ENCODE measurements at places on chromosomes 2 and 18.
A peak's percentile ranks its signal among the peaks of the same experiment; 100 is the strongest.

GRCh38 chr2:32622570-32623310 lies 5.1 kb upstream of the TTC27 start:
- DNase-seq = no peak

DNA sequence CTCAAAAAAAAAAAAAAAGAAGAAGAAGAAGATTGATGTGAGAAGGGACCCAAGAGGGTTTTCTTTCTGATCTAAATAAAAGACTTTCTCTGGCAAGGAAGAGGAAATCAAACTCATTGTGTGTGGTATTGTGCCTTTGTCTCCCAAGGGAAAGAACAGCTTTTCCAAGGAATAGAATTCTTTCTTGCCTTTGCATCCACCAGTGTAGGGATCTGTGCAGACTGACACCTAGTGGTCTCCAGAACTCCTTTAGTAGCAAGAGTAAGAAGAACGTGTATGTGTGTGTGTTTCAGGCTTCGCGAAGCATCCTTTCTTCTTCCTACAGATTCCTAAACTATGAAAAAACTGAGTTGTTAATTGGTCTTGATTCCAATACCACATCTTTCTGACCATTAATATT lies 33.5 kb upstream of the CRIM1 start:
- DNase-seq = no peak

DNA sequence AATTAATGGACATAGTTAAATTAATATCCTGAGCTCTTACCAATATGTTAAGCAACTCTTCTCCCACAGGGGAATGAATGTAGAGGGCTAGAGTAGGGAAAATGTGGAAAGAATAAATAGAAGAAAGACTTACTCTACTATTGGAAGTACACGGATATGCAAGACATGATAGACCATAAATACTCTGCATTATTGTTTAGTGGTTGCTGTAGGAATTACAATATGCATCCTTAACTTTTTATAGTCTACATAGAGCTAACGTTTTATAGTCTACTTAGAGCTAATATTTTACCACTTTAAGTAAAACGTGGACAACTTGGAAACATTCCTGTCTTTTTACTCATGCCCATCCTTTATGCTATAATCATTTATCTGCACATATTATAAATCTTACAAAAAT lies 163.8 kb upstream of the GALNT5 start:
- no peak for DNase-seq

DNA sequence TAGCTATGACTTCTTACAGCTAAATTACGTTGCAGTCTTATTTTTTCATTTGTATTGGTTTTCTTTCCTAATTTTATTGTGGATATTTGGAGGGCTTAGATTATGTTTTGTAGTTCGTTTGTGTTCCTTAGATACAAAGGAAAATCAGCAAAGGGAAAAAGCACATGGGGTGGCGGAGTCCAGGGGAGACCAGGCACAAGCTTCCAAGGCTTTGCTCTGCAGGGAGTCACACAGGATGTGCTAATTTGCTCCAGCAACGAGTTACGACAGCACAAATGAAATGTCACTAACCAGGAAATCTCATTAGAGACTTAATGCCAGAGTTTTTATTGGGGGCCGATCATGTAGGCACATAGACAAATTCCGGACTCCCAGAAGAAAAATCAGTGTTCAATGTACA lies 60.5 kb upstream of the CABYR start:
- no peak for DNase-seq

DNA sequence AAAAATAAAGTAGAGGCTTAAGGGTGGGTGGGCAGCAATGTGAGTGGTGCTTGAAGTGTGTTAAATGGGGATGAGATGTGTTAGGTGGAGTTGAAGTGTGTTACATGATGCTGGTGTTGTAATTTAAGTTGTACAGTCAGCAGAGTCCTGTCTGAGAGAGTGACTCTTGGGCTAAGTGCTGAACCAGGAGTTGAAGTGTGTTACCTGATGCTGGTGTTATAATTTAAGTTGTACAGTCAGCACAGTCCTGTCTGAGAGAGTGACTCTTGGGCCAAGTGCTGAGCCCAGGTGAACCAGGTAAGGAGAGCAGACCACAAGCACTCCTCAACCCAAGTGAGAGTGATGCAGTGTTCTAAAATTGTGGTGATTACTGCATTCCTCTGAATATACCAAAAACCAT lies 40.6 kb downstream of the LCLAT1 start:
- no peak for DNase-seq

GRCh38 chr18:39741755-39742466 lies 2176.3 kb upstream of the CELF4 start:
- DNase-seq = no peak

DNA sequence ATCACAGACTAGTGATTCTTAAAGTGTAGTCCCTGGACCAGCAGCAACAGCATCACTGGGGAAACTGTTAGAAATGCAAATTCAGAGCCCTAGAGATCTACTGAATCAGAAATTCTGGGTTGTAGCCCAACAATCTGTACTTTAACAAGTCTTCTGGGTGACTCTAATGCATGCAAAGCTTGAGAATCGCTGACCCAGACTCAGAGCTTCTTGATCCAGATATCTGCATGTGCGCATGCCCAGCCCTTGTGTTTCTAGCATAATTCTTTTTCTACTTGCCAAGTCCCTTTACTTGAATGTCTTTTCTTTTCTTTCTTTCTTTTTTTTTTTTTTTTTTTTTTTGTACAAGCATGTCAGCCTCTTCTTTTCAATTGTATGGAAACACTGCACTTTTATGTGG lies 60.4 kb downstream of the FIGN start:
- DNase-seq = no peak

- no peak for DNase-seq
These were observed 90.1 kb upstream of the KLF7 start for GRCh38 chr2:207255565-207256470.

DNA sequence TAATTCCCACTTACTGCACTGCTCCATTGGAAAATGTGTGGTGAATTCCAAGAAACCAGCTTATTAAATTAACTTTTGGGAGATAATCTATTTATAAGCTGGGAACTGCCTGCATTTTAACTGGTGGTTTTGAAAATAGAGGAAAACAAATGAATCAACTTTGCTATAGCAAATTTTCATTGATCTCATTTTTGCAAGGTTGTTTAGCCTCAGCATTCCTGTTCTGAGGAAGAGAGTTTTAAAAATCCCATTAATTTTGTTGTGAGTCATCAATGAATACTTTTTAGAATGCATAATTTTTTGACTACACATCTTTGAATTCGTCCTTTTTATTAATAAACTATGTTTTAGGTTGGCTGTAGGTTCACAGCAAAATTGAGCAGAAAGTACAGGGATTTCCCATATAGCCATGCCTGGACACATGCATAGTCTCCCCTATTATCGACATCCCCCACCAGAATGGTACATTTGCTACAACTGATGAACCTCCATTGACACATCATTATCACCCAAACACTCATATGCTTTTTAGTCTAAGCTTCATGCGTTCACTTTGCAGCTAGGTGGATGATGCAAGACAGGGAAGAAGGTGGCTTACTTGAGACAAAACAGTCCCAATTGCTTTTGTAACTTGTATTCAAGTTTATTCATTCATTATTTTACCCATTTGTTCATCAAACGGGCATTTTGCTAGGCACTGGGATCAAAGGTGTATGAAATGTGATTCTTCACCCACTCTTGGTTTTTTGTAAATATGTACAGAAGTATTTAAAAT lies 106.9 kb downstream of the ZNF521 start:
- no peak for DNase-seq

- no peak for DNase-seq
These were observed 187.5 kb upstream of the CYRIA start for GRCh38 chr2:16853088-16853487.

- DNase-seq = no peak
These were observed 718 bp upstream of the TNP1 start for GRCh38 chr2:216860426-216861137.

GRCh38 chr2:218002845-218003180 lies at the start of gene TNS1:
TSS of gene TNS1 (minus strand) at chr2:218002995. CDS start at chr2:218002872, 123 bp downstream.
- DNase-seq = no peak

DNA sequence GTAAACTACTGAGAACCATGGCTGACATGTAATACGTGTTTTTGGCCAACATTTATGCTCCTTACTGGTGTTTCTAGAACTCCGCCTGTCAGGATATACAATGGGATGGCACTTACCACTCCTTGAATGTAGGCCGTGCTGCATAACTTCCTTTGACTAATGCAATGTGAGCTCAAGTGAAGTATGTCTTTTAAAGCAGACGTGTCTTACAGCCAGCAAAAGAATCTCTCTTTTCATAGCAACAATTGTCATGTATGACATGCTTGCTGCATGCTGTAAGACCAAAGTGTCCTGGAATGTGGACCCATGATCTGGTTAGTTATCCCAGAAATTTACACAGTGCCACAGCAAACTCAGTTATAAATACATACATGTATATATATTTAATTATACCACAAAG lies 1202.7 kb upstream of the PIK3C3 start:
- DNase-seq = no peak

GRCh38 chr2:84643991-84644390 lies 127.7 kb downstream of the DNAH6 start:
- DNase-seq = no peak

GRCh38 chr2:166516712-166517303 lies 22.8 kb upstream of the SCN7A start:
- DNase-seq = no peak

DNA sequence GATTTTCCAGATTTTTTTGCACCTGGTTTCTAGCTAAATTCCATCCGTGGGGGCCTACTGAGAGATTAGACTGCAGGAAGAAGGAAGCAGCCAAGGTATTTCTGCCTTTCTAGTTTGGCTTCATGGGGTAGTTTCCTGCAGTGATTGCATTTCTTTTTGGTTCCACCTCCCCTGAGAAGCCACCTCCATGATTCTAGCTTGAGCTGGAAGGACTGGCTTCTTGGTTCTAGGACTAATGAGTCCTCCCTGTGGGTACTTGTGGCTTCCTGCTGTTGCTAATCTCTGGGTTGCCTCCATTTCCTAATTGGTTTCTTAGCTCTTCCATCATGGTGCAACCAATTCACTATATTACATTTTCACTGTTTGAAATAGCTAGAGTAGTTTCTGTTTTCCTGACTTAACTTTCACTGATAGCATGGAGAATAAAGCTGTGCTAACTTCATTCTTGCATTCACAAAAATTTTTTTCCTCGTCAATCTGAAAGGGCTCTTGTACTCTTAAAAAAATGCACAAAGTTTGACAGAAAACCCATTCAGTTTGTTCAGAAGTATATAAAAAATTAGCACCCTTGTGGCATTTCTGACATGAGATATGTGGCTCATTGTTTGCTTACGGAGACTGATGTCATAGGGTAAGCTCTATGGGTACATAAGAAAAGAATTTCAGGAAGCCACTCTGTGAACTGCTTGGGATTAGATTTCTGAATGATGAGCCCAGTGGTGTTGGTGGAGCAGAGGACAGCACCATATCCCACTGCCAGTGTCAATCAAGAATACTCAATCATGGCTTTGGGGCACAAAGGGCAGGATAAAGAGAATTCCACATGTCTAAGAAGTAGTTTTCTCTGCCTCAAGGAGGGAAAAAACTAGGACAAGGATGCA lies 242.8 kb upstream of the RBMS1 start:
- no peak for DNase-seq

DNA sequence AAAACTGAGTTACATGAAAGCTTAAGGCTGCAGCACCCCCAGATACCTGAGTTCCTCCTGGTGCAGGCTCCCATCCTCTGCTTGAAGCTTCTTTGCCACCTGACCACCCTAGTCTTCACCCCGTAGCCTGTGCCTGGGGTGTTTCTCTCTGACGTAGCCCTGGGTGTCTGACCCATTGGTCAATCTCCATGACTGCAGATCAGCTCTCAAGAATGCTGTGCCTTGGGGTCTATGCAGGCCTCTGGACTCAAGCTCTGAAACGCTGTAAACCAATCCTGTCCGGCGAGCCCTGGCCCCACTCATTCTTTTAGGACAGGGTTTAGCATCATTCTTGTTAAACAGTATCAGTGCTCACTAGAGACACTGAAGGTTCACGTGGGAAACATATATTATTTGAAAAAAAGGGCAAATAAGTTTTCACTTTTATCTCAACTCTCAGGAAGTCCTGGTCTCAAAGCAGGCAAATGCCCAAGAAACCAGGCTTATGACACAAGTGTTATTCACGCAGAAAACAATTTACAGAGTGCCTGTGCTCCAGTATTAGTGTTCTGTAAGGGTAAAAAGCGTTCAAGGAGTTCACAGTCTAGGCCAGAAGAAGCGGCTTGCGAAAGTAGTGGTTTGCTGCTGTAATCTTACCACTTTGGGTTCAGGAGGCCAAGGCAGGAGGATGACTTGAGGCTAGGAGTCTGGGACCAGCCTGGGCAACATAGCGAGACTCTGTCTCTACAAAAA lies 22.8 kb upstream of the PPP4R1 start:
- DNase-seq = no peak

DNA sequence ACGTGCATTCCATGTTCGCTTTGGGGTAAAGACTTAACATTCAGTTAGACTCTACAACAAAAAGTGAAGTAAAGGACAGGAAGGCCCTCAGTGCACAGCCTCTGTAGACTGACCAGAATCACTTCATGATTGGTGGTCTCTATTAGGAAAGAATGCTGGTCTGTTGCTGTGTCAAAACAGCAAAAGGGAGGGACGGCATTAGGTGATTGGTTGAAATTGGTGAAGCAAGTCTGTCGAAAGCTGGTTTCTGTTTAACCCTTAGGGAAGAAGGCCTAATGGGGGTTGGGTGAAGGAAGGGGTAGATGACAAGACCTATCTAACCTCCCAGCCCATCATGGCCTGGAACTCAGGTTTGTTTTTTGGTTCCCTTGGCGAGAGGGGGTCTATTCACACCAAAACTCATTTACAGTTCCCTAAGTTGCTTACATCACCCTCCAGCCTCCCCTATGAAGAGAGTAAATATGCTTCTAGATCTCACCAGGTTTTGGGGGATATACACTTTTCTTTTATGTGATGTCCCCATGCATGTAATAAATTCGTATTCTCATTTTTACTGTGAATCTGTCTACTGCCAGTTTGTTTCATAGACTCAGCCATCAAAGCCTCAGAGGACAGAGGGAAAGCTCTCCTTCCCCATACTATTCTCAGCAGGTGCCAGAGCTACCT lies 65.6 kb downstream of the TMEM17 start:
- no peak for DNase-seq

DNA sequence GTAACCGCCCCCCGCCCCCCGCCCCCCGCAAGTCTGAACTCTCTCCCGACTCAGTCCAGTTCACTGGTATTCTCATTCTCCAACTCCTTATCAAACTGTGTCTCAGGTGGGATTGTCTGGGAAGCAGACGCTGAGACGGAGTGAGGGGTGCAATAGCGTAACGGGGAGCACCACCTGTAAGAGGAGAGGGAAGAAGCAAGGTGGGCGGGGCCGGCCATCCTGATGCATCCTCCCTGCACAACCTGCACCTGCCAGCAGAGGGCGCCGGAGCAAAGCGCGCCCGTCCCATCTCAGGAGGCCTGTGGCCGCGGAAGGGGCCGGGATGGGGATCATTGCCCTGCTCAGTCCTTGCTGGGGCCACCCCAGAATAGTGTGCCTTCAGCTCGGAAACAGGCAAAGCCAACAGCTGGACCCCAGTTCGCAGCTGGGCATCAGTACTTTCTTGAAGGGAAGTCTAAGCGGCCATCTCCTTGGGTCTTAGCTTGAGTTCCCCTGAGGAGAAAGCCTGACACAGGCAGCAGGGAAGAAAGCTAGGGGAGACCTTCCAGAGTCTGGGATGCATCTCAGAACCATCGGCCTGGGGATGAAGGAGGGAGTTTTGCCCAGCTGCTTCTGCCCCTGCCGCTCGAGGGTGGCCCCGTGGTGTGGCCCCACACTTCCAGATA lies 208.0 kb downstream of the TFCP2L1 start:
- DNase-seq = peak; percentile 55
